ENCODE measurements at places on chromosomes 2 and 18. TPM values are rescaled to one million over a fixed set of nuclear protein-coding genes. Genes with fewer than 3 reads are reported as not detected.

GRCh38 chr2:20424300-20425290, 22.3 kb upstream of the RHOB start:
- no peaks in the 10 kb centered on the region for H3K36me3 ChIP-seq
- peak; percentile 80 for DNase-seq
- H3K27ac ChIP-seq: peak overlapping the region; percentile 62
- peaks cover 67% of the 10 kb centered on the region for H3K4me1 ChIP-seq

DNA sequence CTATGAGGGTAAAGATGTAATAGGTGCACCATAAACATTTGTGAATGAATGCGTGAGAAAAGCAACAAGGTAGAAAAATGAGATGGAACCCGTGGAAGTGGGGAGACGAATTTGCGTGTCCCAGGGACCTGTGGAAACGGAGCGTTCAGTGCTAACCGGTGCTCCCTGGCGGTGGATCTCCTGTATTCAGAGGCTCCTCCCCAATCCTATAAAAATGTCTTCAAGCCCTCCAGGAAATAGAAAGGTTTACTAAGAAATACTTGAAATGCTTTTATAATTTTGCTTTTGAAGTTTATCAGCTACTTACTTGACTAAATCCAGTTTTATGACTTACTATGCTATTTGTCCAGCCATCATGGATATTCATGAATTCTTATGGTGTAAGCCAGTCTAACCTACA, 62.8 kb upstream of the RBM44 start:
- H3K36me3 ChIP-seq: peaks cover 33% of the 10 kb centered on the region
- no peaks in the 10 kb centered on the region for H3K27me3 ChIP-seq
- H3K4me3 ChIP-seq: no peak overlapping the region
- H3K4me1 ChIP-seq: peaks cover 41% of the 10 kb centered on the region
- DNase-seq: no peak

DNA sequence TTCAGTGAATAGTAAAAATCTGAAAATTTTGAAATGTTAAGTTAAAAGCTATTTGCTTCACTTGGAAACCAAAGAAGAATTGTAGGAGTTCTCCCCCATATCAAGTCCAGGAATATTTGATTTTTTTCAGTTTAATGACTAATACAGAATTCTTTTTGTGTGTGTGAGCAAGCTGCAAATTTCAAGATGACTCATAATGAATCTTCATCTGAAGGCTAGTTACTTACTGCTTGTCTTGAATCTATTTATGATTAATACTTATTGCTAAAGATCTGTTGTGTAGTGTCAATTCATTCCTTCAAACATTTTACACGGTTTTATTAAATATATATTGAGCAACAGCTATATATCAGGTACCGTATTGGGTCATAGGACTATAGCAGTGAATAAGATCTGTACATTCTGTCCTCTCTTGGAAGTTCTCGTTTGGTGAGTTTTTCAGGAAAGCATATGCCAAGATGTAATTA, 47.8 kb upstream of the CAVIN2 start:
- H3K27ac ChIP-seq: no peak overlapping the region
- no peak overlapping the region for H3K4me3 ChIP-seq
- DNase-seq: no peak
- no peaks in the 10 kb centered on the region for H3K36me3 ChIP-seq
- no peaks in the 10 kb centered on the region for H3K27me3 ChIP-seq
- H3K4me1 ChIP-seq: no peaks in the 10 kb centered on the region

DNA sequence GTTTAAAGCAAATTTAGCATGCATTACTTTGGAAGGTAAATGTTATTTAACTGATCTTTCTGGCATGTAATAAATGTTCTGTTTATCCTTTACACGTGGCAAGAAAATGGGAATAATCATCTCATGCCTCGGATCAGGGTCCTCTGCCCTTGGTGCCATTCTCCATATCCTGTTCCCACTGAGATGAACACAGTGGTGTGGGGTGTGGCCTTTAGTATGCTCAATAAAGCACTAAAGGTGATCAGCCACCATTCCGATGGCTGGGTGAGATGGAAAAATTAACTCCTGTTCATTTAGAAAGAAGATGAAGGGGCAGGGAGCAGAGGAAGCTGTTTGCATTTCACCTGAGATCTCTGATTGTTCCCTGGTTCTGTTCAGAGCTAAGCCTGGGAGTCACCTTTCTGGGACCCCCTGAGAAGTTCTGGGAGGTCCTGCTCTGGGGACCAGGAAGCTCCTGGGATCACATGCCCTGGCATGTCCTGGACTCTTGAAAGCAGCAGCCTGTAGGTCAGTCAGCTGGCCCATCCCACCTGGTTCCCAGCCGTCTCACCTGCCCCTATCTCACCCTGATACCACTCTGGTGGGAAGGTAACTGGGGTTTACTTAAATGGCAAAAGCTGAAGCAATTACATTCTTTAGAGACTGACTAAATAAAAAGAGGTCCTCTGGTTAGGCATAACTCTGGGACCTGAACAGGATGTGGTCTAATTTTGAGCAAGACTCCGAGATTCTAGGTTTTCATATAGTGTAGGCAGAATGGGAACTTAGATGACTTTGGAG, 288.9 kb upstream of the EPAS1 start:
- H3K4me3 ChIP-seq: no peak overlapping the region
- no peak overlapping the region for H3K27ac ChIP-seq
- H3K36me3 ChIP-seq: peaks cover 13% of the 10 kb centered on the region
- no peaks in the 10 kb centered on the region for H3K27me3 ChIP-seq
- DNase-seq: no peak

DNA sequence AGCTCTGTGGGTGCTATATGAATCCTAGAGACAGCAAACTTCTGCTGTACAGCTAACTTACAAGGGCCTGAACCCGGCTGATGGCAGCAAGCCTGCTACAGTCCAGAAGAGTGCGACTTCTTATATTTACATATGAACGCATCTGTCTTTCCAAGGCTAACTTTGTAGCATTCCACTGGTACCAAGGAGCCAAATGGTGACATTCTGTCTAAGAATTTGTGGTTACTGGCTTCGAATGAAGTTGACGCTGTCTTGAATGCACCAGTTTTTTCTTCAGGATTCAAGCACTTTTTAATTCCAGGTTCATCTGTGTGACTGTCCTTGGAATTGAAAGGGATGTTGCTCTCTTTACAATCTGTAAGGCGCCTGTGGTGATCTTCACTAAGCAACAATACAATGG, 42.4 kb downstream of the THUMPD2 start:
- peaks cover 5% of the 10 kb centered on the region for H3K4me1 ChIP-seq
- H3K36me3 ChIP-seq: peaks cover 46% of the 10 kb centered on the region
- peak; percentile 16 for DNase-seq
- no peaks in the 10 kb centered on the region for H3K27me3 ChIP-seq
- no peak overlapping the region for H3K4me3 ChIP-seq

DNA sequence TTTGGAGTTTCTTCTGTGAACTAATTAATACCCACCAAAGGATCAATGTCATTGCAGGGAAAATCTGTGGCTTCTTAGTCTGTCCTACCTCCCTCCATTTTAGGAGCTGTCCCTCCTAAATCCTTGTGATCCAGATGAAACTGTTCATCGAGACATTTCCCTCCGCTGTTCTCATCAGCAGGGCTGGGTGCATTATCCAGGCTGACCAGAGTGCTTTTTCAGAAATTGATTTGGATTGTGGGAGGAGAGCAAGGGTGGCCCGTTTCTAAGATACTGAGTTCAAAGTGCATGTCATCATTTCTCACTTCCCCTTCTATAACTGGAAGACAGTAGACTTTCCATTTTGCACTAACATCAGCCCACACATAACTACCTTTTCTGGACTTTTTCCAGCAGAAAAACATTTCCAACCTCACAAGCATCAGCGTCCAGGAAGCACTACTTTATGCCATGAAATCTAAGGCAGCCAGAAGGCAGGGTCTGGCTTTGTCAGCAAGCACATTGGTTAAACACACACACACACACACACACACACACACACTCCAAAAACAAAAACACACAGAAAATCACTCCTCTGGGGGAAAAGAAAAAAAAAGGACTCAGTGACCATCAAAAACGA, 94.1 kb downstream of the ANKRD44 start:
- peak overlapping the region; percentile 78 for H3K27ac ChIP-seq
- H3K4me1 ChIP-seq: peaks cover 17% of the 10 kb centered on the region
- no peak overlapping the region for H3K4me3 ChIP-seq
- no peaks in the 10 kb centered on the region for H3K36me3 ChIP-seq
- DNase-seq: peak; percentile 76

- H3K27ac ChIP-seq: no peak overlapping the region
- DNase-seq: no peak
- no peaks in the 10 kb centered on the region for H3K27me3 ChIP-seq
- H3K36me3 ChIP-seq: peaks cover 13% of the 10 kb centered on the region
- no peaks in the 10 kb centered on the region for H3K4me1 ChIP-seq
Measured at GRCh38 chr2:61091485-61091884, 25.8 kb downstream of the SANBR start.

DNA sequence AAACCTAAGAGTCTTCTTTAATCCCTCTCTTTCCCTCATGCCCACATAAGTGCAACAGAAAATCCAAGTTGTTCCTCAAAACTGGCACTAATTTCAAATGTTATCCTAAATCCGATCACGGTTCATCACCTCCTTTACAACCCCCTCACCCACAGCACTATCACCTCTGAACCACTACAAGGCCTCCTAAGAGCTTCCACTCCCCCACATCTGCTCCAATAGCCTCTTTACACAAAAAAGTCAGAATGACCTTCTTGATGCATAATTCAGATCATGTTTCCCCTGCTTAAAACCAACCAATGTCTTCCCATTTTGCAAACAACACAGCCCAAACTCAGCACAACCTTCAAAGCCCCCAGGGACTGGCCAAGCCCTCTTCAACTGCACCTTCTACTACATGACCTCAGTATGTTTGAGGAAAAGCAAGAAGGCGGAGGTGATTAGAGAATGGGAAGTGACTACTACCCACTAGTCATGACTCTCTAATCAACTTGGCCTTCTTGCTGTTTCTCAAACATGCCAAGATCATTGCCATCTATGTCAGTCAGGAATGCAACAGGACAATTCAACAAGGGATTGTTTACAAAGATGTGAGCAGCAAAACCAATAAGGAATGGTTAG, 34.6 kb upstream of the GCC2 start:
- H3K36me3 ChIP-seq: no peaks in the 10 kb centered on the region
- DNase-seq: no peak
- H3K4me1 ChIP-seq: no peaks in the 10 kb centered on the region
- H3K4me3 ChIP-seq: no peak overlapping the region
- no peak overlapping the region for H3K27ac ChIP-seq
- no peaks in the 10 kb centered on the region for H3K27me3 ChIP-seq

- H3K27me3 ChIP-seq: no peaks in the 10 kb centered on the region
- no peak overlapping the region for H3K4me3 ChIP-seq
- H3K4me1 ChIP-seq: peaks cover 5% of the 10 kb centered on the region
- peaks cover 17% of the 10 kb centered on the region for H3K36me3 ChIP-seq
- H3K27ac ChIP-seq: no peak overlapping the region
- DNase-seq: peak; percentile 29
Measured at GRCh38 chr2:33526132-33526531, 49.7 kb downstream of the RASGRP3 start.

DNA sequence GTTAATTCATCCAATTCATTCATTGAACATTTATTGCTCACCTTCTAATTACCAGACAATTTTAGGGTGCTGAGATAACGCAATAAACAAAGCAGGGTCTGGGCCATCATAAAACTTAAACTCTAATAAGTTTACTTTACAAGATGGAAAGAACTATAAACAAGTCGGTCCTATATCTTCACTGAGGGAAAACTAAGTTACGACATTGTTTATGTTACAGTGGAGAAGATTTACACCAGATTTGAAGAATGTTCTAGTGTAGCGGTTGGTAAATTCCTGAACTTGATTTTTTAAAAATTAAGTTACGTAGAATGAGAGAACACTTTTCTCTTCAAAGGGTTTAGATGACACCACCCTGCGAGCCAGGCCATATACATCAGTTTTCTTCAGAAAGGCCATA, 20.7 kb upstream of the FRZB start:
- no peaks in the 10 kb centered on the region for H3K4me1 ChIP-seq
- H3K4me3 ChIP-seq: no peak overlapping the region
- no peak overlapping the region for H3K27ac ChIP-seq
- DNase-seq: no peak
- no peaks in the 10 kb centered on the region for H3K27me3 ChIP-seq

GRCh38 chr2:236179236-236180075, 11.3 kb upstream of the GBX2 start:
- no peak overlapping the region for H3K4me3 ChIP-seq
- H3K36me3 ChIP-seq: no peaks in the 10 kb centered on the region
- no peak overlapping the region for H3K27ac ChIP-seq
- DNase-seq: no peak
- H3K27me3 ChIP-seq: peaks cover 72% of the 10 kb centered on the region
- H3K4me1 ChIP-seq: peaks cover 18% of the 10 kb centered on the region

DNA sequence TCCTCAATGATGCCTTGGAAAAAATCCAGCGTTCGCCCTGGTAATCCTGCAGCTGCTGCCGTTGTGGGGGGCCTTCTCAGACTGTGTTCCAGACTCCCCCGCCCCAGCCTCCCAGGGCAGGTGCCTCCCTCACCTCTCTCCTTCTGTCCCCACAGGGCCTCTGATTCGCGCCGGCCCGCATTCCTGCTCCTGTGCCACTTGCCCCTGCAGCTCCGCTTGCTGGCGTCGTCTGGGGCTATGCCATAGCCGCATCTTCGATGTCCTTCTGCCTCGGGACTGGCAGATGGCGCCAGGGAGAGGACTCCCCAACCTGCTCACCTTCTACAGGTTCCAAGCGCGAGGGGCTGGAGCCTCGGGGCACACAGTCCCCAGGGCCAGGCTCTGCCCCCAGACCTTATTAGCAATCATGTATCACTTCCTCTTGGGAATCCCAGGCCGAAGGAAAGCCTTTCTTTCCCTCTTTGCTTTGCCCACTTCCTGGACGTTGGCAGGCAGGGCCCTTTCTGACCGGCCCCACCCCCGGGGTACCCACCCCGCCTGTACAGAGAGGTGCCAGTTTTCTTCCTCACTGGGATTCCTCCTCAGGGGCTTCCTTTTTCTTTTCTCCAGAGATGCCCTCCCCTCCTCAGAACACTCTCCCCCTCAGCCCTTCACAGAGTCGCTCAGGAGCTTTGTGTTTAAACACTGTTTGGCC, 4.4 kb downstream of the SPATA3 start:
- H3K4me3 ChIP-seq: no peak overlapping the region
- no peaks in the 10 kb centered on the region for H3K36me3 ChIP-seq
- no peak for DNase-seq
- H3K27ac ChIP-seq: no peak overlapping the region
- H3K4me1 ChIP-seq: no peaks in the 10 kb centered on the region
- peaks cover 23% of the 10 kb centered on the region for H3K27me3 ChIP-seq

GRCh38 chr2:223104336-223105132, 52.5 kb downstream of the KCNE4 start:
- H3K36me3 ChIP-seq: no peaks in the 10 kb centered on the region
- no peak overlapping the region for H3K4me3 ChIP-seq
- no peak overlapping the region for H3K27ac ChIP-seq
- no peak for DNase-seq
- H3K27me3 ChIP-seq: no peaks in the 10 kb centered on the region

- no peaks in the 10 kb centered on the region for H3K36me3 ChIP-seq
- peak; percentile 91 for DNase-seq
- H3K27ac ChIP-seq: peak overlapping the region; percentile 58
- H3K4me1 ChIP-seq: peaks cover 31% of the 10 kb centered on the region
- no peak overlapping the region for H3K4me3 ChIP-seq
Measured at GRCh38 chr18:59022167-59022945, 117.3 kb upstream of the SEC11C start.

MARCHF4 gene
- total RNA-seq: not detected

SFT2D3 gene
- 6.4 TPM for total RNA-seq

GPR45 gene
- not detected for total RNA-seq

LIMS3 gene
- 2.1 TPM for total RNA-seq

DSG1 gene
- total RNA-seq: not detected

ARHGEF33 gene
- total RNA-seq: 0.71 TPM

DQX1 gene
- total RNA-seq: 0.04 TPM

Measured in muscle of leg (tissue), 16 donors.